ENCODE measurements at places on chromosomes 7 and 10. TPM values are rescaled to one million over a fixed set of nuclear protein-coding genes. Genes with fewer than 3 reads are reported as not detected.

DNA sequence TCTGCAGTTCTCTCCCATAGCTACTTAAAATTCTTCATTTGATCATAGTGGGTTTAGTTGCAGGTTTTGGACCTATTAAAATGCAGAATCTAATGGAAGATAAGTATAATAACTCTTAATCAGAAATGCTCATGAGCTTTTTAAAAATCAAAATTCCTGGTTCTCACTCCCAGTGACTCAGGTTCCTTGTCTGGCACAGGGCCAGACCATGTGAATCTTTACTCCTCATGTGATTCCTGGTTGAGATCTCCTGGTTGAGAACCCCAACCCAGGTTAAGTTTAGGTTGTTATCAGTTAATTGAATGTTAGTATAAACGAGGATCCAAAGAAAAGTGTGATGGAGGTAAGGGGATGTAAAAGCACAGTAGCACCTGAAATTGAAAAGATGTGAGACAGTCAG, 17.5 kb upstream of the TRUB1 start:
- no peaks in the 10 kb centered on the region for H3K36me3 ChIP-seq
- no peaks in the 10 kb centered on the region for H3K4me1 ChIP-seq
- no peaks in the 10 kb centered on the region for H3K27me3 ChIP-seq
- H3K27ac ChIP-seq = no peak overlapping the region
- no peak overlapping the region for H3K4me3 ChIP-seq

DNA sequence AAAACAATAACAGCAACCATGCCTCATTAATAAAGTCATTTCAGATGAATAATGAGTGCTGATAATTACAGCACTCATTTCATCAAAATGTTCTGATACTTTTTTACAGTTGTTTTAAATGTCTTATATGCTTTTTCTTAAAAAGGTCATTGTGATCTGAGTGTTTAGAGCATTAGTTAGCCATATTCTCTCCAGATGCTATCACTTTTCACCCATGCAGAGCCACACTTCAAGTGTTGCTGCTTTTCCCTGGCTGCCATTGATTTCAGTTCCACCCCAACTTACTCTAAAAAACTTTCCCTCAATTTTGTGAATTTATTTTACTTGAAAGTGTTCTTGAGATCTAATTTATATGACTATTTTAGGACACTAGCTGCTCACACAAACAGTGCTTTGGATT, 41.8 kb downstream of the NUP205 start:
- no peaks in the 10 kb centered on the region for H3K4me1 ChIP-seq
- H3K27ac ChIP-seq = no peak overlapping the region
- no peaks in the 10 kb centered on the region for H3K27me3 ChIP-seq
- H3K36me3 ChIP-seq = peaks cover 17% of the 10 kb centered on the region
- H3K4me3 ChIP-seq = no peak overlapping the region

NPTX2 gene
- total RNA-seq = 0.22 TPM

RADIL gene
- total RNA-seq = not detected

- no peaks in the 10 kb centered on the region for H3K4me1 ChIP-seq
- no peaks in the 10 kb centered on the region for H3K36me3 ChIP-seq
- DNase-seq = no peak
- H3K4me3 ChIP-seq = no peak overlapping the region
- H3K27ac ChIP-seq = no peak overlapping the region
Measured at GRCh38 chr7:122082160-122082559, 61.9 kb downstream of the AASS start.

GRCh38 chr7:73895626-73896025, 34.7 kb downstream of the TMEM270 start:
- no peaks in the 10 kb centered on the region for H3K4me1 ChIP-seq
- no peak overlapping the region for H3K27ac ChIP-seq
- DNase-seq = no peak
- no peak overlapping the region for H3K4me3 ChIP-seq
- H3K36me3 ChIP-seq = no peaks in the 10 kb centered on the region

GRCh38 chr7:86978808-86979506, 80.5 kb downstream of the ELAPOR2 start:
- H3K36me3 ChIP-seq = no peaks in the 10 kb centered on the region
- no peaks in the 10 kb centered on the region for H3K27me3 ChIP-seq
- DNase-seq = peak; percentile 83

MARCHF5 gene
- 29.2 TPM for total RNA-seq

GRCh38 chr10:49288341-49289065, 10.5 kb upstream of the C10orf71 start:
- no peak for DNase-seq
- H3K4me1 ChIP-seq = no peaks in the 10 kb centered on the region
- H3K4me3 ChIP-seq = no peak overlapping the region
- no peaks in the 10 kb centered on the region for H3K27me3 ChIP-seq
- H3K27ac ChIP-seq = no peak overlapping the region

DNA sequence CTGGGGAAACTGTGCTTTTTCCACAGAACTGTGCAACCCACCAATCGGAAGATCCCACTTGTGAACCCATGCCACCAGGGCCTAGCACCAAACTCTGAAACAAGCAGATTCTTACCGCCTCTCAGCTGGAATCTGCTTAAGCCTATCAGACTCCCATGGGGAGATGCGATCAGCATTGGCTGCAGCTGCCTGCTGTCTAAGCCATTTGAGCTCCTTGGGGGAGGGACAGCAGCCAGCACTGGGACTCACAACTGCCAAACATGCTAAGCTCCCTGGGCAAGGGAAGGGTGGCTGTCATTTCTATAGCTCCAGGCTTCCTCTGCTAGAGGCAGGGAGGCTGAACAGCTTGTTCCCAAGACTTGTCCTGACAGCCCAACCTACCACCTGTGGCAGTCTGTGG, 283.8 kb downstream of the CDK14 start:
- H3K27ac ChIP-seq = no peak overlapping the region
- H3K36me3 ChIP-seq = no peaks in the 10 kb centered on the region
- no peaks in the 10 kb centered on the region for H3K4me1 ChIP-seq
- DNase-seq = no peak

PIK3CG gene
- 29.7 TPM for total RNA-seq

LRWD1 gene
- total RNA-seq = 25.3 TPM

GRCh38 chr10:74585231-74586087, 240.9 kb upstream of the KAT6B start:
- H3K27ac ChIP-seq = peak overlapping the region; percentile 77
- H3K4me1 ChIP-seq = peaks cover 37% of the 10 kb centered on the region
- no peaks in the 10 kb centered on the region for H3K36me3 ChIP-seq
- peak; percentile 72 for DNase-seq

- H3K27ac ChIP-seq = no peak overlapping the region
- no peaks in the 10 kb centered on the region for H3K36me3 ChIP-seq
- no peak overlapping the region for H3K4me3 ChIP-seq
- no peak for DNase-seq
Measured at GRCh38 chr7:10696064-10696463, 277.6 kb upstream of the PHF14 start.

GRCh38 chr7:48295296-48295971, 124.2 kb downstream of the ABCA13 start:
- no peaks in the 10 kb centered on the region for H3K4me1 ChIP-seq
- H3K27me3 ChIP-seq = no peaks in the 10 kb centered on the region
- no peak overlapping the region for H3K27ac ChIP-seq
- no peak overlapping the region for H3K4me3 ChIP-seq
- no peaks in the 10 kb centered on the region for H3K36me3 ChIP-seq

DNA sequence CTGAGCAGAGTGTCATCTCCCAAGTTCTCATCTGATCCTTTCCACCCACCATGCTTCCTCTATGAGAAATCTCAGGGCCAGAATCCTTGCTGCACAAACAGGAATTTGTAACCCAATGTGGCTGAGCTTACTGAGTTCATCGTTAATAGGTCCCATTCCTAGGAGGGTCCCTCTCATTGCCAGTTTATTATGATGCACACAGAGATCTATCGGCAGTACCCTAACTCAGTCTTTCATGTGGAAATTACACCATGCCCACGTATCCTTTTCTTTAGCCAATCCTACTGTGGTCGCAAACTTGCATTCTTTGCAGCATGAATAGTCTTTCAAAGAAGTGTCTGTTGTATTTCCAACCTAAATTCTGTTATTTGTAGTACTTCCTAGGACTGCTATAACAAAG, 12.1 kb downstream of the TMEM236 start:
- no peak overlapping the region for H3K4me3 ChIP-seq
- no peak overlapping the region for H3K27ac ChIP-seq
- H3K4me1 ChIP-seq = no peaks in the 10 kb centered on the region
- no peaks in the 10 kb centered on the region for H3K27me3 ChIP-seq

SNX10 gene
- 34.3 TPM for total RNA-seq

- H3K4me1 ChIP-seq = no peaks in the 10 kb centered on the region
- no peaks in the 10 kb centered on the region for H3K27me3 ChIP-seq
- DNase-seq = no peak
- H3K36me3 ChIP-seq = no peaks in the 10 kb centered on the region
- H3K4me3 ChIP-seq = no peak overlapping the region
Measured at GRCh38 chr7:40393660-40394059, 258.9 kb downstream of the SUGCT start.

- H3K36me3 ChIP-seq = peaks cover 19% of the 10 kb centered on the region
- no peak overlapping the region for H3K27ac ChIP-seq
- H3K4me1 ChIP-seq = no peaks in the 10 kb centered on the region
- H3K4me3 ChIP-seq = no peak overlapping the region
Measured at GRCh38 chr10:69018613-69019012, 30.0 kb downstream of the KIFBP start.

DNA sequence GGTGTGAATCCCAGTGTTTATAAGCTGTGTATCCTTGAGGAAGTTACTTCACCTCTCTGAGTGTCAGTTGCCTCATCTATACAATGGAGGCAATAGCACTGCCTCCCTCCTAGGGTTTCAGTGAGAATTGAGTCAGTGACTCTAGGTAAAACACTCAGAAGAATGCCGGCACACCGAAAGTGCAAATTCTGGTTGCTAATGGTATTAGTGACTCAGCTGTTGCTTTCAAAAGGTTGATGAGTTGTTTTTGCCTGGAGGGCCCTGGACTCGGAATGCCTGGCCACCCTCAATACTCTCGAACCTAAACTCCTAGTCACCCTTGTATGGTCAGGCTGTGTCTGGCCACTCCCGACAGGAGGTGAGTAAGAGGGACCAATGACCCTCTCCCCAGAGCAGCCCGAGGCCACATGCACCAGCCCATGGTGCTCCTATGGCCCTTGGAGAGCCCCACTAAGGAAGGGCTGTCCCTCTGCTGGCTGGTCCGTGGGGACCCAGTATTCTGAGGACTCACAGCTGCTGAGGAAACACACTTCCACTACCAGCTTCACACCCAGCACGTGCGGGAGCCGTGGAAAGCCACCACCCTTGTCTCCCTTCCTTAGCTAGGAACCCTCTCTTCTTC, 60.2 kb downstream of the CALML3 start:
- DNase-seq = no peak
- H3K27me3 ChIP-seq = no peaks in the 10 kb centered on the region
- no peaks in the 10 kb centered on the region for H3K36me3 ChIP-seq
- H3K4me3 ChIP-seq = no peak overlapping the region
- no peaks in the 10 kb centered on the region for H3K4me1 ChIP-seq
- no peak overlapping the region for H3K27ac ChIP-seq

- H3K4me3 ChIP-seq = no peak overlapping the region
- peaks cover 9% of the 10 kb centered on the region for H3K36me3 ChIP-seq
- no peak for DNase-seq
- no peak overlapping the region for H3K27ac ChIP-seq
- H3K27me3 ChIP-seq = no peaks in the 10 kb centered on the region
Measured at GRCh38 chr7:132815130-132815529, 238.9 kb upstream of the PLXNA4 start.

- H3K27ac ChIP-seq = no peak overlapping the region
- H3K36me3 ChIP-seq = no peaks in the 10 kb centered on the region
- no peaks in the 10 kb centered on the region for H3K4me1 ChIP-seq
Measured at GRCh38 chr7:133502498-133502897, 249.6 kb downstream of the EXOC4 start.

- no peaks in the 10 kb centered on the region for H3K4me1 ChIP-seq
- H3K27ac ChIP-seq = no peak overlapping the region
- H3K4me3 ChIP-seq = no peak overlapping the region
- no peak for DNase-seq
Measured at GRCh38 chr10:122089311-122090017, 100.5 kb downstream of the TACC2 start.

DNA sequence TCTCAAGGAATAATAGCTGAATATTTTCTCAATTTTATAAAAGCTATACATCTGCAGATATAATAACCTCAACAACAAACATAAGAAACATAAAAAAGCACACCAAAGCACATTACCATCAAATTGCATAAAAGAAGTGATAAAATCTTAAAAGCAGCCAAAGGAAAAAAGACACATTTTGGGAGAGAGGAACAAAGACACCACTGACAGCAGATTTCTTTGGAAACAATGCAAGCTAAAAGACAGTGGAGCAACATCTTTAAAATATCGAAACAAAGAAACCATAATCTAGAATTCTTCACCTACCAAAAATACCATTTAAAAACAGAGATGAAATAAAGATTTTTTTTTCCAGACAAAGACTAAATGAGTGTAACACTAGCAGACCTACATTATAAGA, 55.7 kb upstream of the TEX47 start:
- DNase-seq = no peak
- no peaks in the 10 kb centered on the region for H3K4me1 ChIP-seq
- no peak overlapping the region for H3K4me3 ChIP-seq
- no peak overlapping the region for H3K27ac ChIP-seq
- H3K36me3 ChIP-seq = no peaks in the 10 kb centered on the region

DNA sequence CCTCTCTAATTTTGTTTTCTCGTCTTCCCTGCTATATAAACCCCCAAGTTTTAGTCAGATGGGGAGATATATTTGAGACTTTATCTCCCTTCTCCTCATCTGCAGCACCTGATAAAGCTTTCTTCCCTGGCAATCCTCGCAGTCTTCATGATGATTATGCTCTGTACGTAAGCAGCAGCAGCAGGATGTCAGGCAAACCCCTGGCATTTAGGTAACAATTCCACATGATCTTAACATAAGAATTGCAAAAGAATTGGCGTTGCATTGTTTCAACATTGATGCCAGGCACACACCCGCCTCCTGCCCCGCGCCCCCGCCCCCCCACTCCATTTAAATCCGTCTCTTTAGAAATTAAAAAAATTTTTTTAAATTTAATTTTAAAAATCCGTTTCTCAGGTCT, 6.1 kb downstream of the PKD1L1 start:
- H3K4me1 ChIP-seq = no peaks in the 10 kb centered on the region
- DNase-seq = no peak
- H3K27me3 ChIP-seq = no peaks in the 10 kb centered on the region
- H3K36me3 ChIP-seq = no peaks in the 10 kb centered on the region
- H3K4me3 ChIP-seq = no peak overlapping the region

GRCh38 chr10:62548686-62549085, 174.5 kb downstream of the ZNF365 start:
- H3K27me3 ChIP-seq = no peaks in the 10 kb centered on the region
- H3K4me1 ChIP-seq = no peaks in the 10 kb centered on the region
- no peak for DNase-seq
- no peak overlapping the region for H3K27ac ChIP-seq
- H3K36me3 ChIP-seq = no peaks in the 10 kb centered on the region
